ENCODE measurements at places on chromosomes 7 and 10.

DNA sequence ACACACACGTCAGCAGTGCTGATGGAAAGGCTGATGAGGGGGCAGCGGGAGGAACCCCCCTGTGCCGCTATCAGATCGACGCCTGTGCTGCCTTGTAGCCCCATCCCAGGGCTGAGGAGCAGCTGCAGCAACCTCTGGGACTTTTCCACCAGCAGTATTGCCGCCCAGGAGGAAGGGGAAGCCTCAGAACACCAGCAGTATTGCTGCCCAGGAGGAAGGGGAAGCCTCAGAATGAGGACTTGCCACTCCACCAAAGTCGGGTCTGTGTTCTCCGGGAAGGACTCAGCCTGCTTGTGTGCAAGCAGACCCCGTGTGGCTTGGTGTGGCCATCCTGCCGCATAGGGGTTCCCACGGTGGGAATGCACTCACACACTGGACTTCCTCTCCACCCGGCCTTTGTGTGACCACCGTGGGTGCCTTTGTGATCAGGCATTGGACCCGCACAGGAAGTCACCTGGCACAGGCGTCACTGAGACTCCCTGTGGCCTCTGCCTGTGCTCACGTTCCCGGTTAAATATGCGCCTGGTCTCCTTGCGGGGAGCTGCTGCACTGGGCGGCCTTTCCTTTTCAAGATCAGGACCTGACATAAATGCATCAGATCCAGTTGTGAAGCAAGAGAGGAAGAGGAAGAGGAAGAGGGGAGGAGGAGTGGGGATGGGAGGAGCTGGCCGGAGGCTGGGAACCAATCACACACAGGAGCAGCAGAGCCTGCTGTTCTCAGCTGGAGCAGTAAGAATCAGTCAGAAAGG, 248.5 kb downstream of the DNAJB6 start:
- DNase-seq = no peak

GRCh38 chr10:70465832-70466231, 12.7 kb upstream of the PALD1 start:
- DNase-seq = no peak

- no peak for DNase-seq
Observed at GRCh38 chr7:116258734-116259133, 48.4 kb downstream of the TES start.

GRCh38 chr10:17340144-17340829, 112.2 kb downstream of the VIM start:
- no peak for DNase-seq

GRCh38 chr7:81669476-81670105, 100.3 kb downstream of the HGF start:
- no peak for DNase-seq

DNA sequence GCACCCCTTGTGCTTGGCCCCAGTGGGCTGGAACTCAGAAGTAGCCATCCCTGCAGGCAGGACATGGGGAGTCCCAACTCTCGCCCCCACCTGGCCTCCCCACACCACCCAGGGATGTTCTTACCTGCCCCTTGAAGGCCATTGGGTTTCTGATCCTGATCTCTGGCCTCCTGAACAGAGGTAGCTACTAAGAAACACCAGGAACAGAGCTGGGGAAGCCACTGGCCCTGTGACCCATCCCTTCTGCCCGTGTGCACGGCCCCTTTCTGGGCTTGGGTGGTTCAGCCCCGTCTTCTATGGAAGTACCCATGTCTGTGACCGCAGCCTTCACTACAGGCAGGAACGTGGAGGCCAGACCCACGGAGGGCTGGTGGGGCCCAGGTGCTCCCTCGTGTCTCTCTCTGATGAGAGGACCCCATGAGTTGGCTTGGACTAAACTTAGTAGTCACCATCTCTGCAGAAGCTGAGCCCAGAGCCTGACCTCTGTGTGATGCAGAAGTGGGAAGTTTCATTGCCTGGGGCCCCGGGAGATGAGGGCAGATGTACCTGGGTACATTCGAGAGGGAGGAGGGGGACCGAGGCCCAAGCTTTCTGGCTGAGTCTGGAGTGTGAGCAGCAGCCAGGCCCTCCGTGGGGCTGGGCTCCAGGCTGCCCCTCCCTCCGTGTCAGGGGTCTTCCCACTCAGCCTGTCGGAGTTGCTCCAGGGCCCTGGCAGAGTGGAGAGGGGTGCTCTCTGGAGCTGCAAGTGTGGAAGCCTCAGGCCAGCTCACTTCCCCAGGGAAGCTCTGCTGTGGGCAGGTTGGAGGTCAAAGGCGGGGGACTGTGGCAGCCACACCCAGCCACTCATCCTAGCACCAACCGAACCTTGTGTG, 81.0 kb downstream of the MKI67 start:
- no peak for DNase-seq

DNA sequence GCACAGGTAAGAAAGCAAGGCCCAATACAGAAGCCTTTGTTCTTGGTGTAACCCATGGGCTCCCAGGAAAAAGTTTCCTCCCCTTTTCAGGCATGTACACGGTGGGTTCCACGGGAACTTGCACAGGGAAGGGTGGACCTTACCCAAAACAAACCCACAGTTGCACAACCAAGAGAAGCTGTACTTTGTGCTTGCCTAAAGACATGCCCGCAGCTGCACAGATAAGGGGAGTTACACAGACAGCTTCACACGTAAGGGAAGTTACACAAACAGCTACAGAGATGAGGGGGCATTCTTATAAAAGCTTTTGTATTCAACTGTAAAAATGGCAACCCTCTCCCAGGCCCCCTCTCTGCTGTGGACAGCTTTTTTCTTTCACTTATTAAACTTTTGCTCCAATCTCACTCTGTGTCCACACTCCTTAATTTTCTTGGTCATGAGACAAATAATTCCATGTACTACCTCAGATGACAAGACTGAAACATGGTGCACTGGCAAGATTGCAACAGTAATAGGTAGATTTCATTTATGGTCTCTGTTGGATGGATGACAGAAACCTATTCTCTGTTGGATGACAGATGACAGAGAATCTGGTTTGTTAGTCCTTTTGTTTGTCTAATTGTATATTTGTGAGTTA, 72.9 kb downstream of the ATE1 start:
- DNase-seq = no peak

DNA sequence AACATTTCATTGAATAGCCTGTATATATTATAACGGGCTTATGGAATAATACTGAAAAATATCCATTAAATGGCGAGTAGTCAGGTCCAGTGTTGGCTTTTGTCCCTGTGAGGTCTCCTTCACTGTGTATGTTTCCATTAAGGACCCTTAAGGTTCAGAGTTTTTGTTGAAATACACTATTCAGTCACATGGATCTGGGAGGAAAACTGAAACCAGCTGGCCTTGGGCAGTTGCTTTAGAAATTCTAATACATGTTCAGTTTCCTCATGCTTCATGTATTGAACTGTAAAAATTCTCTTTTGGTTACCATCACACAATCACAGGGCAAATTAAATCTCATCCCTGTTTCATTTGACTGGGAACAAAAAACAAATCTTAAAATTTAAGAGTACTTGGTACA, 447.3 kb downstream of the SDK1 start:
- DNase-seq = no peak

- DNase-seq = no peak
Observed at GRCh38 chr7:78939669-78940068, 513.8 kb downstream of the MAGI2 start.

DNA sequence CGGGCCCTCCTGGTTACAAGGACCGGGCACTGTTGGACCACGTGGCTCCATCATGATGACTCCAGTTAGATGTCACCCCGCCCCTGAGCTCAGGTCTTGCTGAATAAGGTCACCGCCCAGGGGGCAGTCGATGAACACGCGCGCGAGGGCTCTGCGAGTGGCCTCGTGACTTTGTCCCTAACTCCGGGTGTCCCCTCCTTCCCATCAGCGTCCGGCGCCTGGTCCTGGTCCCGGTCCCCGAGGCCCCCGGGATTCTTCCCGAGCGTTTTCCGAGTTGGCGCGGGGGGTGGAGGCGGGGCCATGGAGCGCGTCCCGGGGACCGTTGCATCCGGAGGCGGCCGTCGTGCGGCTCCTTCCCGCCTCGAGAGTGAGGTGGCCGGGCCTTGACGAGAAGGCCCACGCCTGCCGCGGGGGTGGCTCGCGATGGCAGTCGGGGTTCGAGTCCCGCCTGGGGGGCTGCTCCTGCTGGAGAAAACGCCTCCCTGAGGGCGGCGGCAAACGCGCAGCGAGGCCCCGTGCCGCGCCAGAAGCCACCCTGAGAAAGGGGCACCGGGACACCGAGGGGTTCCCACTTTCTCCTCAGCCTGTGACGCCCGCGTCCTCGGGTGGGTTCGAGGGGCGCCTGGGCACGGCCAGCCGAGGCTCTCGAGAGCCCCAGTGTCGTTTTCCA, 569 bp upstream of the NPTX2 start:
- no peak for DNase-seq

DNA sequence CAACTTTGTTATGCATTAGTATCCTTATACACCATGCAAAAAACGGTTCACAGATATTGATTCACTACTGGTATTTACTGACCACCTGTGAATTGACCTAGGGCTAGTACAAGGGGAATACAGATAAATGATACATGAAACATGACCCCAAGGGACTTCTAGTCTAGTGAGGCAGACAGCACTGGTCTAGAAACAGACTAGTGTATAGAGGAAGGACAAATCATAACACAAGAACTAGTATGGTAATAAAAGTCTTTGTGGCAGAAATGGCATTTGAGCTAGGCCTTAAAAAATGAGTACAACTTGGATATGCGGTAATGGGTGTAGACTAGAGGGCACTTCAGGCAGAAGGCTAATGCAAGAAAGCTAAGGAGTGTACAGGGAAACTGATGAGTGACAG, 86.6 kb downstream of the SLC25A13 start:
- no peak for DNase-seq

- no peak for DNase-seq
Observed at GRCh38 chr7:135599471-135599870, 41.8 kb downstream of the NUP205 start.

DNA sequence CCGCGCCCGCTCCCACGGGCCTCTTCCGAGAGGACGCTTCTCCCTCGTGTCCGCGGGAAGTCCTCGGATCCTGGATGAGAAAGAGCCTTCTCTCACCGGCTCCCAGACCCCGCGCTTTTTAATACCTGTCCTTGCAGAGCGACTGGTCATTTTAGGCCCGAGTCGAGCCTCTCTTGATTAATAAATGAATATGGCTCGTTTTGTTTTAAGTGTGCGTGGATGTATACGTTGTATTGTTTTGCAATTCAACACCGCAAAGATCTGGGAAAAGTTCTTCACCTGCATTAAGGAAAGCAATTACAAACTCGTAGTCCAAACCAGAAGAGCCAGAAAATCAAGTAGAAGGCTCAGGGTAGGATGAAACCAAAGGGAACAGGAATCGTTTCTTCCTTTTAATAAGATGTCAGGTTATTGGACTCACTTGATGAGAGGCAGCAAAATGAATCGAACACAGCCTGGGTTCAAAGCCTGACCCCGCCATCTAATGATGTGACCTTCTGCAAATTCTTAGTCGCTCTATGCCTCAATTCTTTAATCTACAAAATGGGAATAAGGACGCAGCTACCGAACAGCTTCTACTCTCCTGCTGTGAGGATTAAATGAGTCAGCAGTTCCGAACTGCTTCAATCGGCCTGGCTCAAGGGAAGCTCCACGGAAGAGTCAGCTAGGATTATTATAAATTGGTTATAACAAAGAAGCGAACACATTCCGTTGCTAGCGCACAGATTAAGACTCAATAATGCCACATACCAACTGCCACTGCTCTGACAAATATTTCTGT, 277.8 kb upstream of the NEBL start:
- DNase-seq = no peak

- no peak for DNase-seq
Observed at GRCh38 chr10:100802607-100803006, 57.2 kb downstream of the PAX2 start.

DNA sequence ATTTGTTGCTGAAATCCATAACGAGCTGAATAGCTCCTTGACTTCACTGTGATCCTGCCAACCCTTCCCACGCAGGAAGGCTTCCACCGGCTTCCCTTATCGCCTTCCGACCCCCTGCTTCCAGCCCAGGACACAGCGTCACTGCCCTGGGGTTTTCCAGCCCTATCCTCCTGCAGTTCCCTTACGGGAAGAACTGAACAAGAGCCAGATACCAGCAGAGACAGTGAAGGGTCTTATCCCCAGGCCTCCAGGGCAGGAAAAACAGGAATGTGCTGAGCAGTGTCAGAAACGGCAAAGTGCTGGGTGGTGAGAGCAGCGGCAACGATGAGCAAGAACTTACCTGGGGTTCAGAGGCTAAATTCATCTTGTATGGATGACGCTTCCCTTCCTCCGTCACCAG, 22.4 kb downstream of the PDLIM1 start:
- no peak for DNase-seq

DNA sequence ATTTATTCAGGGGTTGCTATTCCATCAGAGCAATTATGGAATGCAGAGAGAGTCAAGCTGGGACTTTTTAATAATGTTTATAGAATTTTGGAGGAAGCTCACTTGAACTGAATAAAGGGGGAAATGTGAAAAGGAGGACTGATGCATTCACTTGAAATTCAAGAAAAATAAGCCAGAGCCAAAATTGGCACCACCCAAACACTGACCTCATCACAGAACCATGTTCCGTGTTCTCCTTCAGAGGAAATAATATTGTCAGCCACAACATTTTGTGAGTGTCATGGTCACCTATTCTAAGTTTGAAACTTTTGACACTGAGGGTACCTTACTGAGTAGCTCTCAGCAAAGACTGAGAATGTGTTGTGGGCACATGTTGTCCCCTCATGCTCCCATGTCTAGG, 207.0 kb downstream of the ANK3 start:
- DNase-seq = no peak

DNA sequence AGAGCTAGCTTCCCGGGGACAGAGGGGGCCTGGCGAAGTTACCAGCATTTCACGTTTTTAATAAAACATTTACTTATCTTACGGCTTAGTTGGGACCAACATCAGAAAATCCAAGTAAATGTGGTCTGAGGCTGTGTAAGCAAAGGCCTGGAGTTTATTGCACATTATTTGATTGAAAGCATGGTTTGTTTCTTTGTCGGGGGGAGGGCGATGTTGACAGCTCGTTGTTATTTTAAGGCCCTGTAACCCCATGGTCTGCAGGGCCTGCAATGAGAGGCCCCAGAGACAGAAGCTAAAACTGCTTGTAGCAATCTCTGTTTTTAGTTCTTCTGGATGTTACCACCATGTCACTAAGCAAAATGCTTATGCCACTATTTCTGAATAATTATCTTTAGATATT, 88.9 kb downstream of the MYOF start:
- no peak for DNase-seq

DNA sequence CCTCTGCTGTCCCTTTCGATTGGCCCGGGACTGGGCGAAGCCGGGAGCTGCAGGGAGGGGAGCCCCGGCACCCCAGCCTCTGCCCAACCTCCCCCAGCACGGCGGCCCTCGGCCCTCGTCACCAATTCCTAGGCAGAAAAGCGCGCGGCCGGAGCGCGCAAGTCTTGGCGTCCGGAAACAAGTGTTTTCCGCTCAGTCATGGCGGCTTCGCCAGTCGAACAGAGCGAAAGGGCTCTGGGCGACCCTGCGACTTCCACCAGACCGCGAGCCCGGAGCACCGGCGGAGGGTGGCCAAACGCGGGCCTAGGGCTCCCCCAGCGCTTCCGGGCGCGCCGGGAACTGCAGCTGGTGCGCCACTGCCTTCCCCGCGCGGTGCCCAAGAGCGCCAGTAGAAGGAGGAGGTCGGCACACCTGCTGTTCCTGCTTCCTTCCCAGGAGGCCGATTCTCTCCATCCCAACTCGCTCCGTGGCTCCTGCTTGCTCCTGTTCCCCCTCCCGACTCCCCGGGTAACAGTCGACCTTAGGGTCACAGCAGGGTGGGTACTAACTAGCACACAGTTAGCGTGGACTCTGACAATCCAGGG, 729.9 kb downstream of the ZWINT start:
- DNase-seq = no peak

GRCh38 chr7:141754939-141755338, 9.0 kb upstream of the TAS2R3 start:
- DNase-seq = no peak

Data from fibroblast of skin of left quadriceps (primary cell).